ENCODE measurements at places on chromosomes 1 and 21. TPM values are rescaled to one million over a fixed set of nuclear protein-coding genes. Genes with fewer than 3 reads are reported as not detected.

Gene CASQ1
- total RNA-seq = 4.9 TPM

DNA sequence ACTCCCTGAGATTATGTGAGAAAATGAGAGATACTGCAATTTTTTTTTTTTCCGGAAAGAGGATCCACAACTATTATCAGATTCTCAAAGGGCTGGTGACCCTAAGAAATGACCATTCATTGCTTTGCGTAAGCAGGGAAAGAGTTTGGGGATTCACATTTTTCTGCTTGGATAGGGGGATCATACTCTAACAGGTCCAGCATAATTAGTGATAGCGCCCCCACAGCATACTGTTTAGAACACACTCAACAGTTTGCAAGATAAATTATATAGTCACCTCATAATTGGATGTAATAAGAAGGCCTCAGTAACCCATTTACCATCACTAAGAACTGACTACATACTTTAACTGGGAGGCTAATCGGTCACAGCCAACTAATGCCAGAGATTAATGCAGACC is 1.9 kb downstream of the CCT3 start:
- no peak for DNase-seq

DNA sequence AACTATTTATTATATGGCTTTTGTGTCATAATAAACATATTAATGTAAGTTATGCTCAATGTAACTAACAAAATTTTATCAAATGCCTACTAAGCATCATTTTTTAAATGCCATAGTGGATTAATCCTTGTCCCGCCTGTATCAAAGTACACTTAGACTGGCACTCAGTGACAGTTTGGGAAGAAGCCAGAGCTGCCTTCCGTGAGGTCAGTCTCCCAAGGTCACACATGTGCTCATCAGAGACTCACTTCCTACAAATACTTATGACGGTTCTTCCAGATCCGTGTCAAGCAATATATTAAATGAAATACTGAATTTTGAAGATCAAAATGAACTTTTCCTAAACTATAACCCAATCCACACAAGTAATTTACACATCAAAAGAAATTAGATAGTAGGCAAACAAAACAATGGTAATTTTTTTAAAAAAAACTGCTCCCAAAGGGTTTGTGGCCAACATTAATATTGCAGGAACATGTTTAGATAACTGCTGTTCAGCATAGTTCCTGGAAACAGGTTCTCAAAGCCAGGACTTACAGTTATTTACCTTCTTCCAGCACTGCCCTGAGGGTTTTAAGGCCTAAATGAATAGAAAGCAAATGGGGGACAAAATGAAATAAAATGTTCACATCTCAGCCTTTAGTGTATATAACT is 27.2 kb downstream of the WLS start:
- DNase-seq = no peak

DNA sequence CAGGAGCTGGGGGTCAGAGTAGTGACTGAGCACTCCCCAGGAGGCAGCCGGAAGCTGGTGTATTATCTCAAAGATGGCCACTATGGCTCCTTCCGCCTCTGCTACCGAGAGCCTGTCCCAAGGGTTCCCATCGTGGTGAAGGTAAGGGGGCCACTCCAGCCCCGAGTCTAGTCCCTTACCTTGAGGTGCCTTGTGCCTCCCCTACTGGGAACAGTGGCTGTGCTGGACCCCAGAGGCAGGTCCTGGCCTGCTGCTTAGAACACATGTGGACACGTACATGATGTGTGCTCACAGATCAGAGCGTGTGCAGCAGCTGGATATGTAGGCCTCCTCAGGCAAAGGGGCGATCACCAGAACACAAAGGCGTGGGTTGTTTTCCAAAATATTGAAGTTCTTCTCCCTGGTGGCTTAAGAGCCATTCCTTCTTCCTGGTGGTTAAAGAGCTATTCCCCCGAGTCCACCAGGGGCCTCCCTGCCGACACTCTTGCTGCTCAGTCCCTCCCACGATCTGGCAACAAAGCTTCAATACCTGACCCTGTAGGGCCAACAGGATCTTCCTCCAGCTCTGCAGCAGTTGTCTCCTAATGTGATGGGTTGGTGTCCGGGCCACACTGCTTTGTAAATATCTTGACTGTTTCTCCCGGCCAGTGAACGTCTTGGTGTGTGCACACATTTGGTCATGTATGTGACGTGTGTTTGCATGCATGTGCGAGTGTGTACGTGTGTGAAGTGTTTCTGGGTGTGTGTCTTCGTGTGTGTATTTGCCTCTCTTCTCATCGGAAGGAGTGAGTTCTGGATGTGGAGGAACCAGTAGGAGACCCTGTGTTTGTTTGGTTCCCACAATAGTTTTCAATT is 68.4 kb upstream of the TINAGL1 start:
- no peak for DNase-seq

DNA sequence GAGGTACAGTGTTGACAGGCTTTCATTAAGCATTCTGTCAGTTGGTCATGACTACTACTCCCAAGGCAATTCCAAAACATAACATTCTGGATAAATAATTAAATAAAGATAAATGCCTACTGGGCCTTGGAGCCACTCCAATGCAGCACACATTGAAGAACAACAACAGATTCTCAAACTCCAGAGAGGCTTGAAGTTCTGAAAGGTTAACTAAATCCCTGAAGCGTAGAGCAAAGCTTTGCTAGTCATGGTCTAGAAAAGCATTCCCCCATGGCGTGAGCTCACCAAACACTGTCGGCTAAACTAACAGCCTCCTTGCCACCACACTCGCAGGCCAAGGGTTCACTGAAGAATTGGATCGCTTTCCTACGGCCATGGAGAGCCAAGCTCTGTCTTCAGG is 268.0 kb downstream of the ATG4C start:
- DNase-seq = no peak

DNA sequence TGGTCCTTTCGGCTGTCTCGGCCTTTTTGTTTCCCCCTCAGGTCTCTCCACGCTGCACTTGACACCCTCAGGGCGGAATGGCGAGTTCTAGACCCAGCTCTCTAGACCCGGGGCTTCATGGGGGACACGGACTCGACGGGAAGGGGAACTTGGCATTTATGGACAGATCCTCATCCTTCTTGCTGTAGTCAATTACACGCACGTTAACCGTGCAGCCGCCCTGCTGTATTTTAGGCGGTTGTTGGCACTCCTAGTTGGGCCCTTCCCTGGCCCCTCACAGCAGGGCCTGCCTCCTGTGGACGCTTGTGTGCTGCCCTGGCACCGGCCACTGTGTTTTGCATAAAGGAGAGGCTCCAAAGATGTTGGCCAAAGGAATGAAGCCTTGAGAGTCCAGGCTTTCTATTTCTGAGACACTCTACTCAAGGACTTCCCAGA is 558 bp upstream of the BTG3 start:
- no peak for DNase-seq

- no peak for DNase-seq
Observed at GRCh38 chr1:210024996-210025395, 87.0 kb downstream of the SYT14 start.

GRCh38 chr21:33980276-33980916 is 64.8 kb upstream of the ATP5PO start:
- no peak for DNase-seq

Gene LDLRAD2
- not detected for total RNA-seq

DNA sequence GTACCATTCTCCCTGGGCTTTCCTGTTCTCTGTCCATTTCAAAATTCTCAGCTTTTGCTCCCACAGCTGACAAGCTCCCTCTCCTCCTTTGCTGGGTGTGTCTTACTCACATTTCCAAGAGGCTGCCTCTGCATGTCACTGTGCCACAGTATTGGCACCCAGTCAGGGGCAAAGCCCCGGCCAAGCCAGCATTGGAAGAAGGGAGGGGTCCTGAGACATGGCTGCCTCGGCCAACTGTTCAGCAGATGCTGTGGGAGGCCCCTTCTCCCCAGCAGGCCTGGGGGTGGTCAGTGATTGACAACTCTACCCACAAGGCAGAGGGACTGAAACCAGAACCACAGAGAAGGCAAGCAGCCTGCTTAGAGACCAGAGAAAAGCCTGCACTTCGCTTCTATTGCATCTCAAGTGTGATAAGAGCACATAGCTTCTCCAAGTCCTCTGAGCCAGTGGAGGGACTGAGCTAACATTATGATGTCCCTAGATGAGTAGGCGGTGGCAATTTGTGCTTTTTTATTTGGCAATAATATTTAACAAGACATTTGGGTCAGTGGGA is 294.1 kb downstream of the SIPA1L2 start:
- no peak for DNase-seq

DNA sequence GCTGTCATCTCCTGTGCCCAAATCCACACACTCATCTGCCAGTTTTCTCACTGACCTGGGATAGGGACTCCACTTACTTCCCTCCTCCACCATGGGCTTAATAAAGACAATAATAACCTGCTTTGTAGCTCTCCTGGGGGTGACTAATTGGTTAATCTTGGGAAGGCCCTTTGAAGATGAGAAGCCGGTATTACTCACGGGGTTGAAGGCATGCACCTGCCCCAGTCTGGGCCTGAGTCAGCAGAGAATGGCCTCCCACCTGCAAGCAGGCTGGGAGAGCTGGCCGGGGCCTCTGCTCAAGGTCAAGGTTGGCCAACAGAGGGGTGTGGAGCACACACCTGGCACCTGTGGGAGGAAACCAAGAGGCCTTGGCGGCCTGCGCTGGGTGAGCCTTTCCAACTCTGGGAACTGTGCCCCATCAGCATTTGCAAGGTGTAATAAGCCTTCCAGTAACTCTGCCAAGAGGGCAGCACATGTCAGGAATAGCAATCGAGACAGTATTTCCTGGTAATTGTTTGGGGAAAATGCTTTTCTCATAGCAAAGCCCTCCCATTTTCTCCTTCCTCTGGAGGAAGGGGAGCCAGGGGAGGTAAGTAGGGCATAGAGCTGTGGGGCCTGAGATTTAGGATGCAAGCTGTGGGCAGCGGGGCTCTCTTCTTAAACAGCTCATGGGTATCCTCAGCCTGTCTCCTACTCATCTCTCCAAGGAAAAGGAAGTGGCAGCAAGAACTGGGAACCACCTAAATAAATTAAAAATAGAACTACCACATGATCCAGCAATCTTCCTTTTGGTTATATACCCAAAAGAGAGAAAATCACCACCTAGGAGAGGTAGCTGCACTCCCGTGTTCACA is 49.0 kb downstream of the TOMM20 start:
- DNase-seq = no peak

- no peak for DNase-seq
Observed at GRCh38 chr1:209409780-209410179, 173.7 kb upstream of the CAMK1G start.

Gene CRYAA
- not detected for total RNA-seq

- DNase-seq = peak; percentile 78
Observed at GRCh38 chr1:116311756-116312680, 61.0 kb upstream of the ATP1A1 start.

- DNase-seq = no peak
Observed at GRCh38 chr1:23868557-23869016, 497 bp upstream of the FUCA1 start.

GRCh38 chr1:169779150-169779549 is 15.6 kb downstream of the METTL18 start:
- no peak for DNase-seq

Gene C1QC
- total RNA-seq = 172 TPM

GRCh38 chr1:200945111-200945510 is 50.4 kb downstream of the INAVA start:
- DNase-seq = no peak

Gene VSIG8
- total RNA-seq = not detected

GRCh38 chr1:221344693-221345092 is 397.2 kb downstream of the DUSP10 start:
- no peak for DNase-seq

- peak; percentile 96 for DNase-seq
Observed at GRCh38 chr1:28369371-28370238, at the start of gene PHACTR4. TSS of gene PHACTR4 (plus strand) at chr1:28369740. CDS start at chr1:28407448, 37,708 bp downstream.

Gene SLC25A33
- 5.1 TPM for total RNA-seq

GRCh38 chr1:211200311-211200710 is 58.9 kb upstream of the RCOR3 start:
- DNase-seq = no peak

GRCh38 chr1:244992833-244993232 is 128.5 kb upstream of the HNRNPU start:
- DNase-seq = no peak

DNA sequence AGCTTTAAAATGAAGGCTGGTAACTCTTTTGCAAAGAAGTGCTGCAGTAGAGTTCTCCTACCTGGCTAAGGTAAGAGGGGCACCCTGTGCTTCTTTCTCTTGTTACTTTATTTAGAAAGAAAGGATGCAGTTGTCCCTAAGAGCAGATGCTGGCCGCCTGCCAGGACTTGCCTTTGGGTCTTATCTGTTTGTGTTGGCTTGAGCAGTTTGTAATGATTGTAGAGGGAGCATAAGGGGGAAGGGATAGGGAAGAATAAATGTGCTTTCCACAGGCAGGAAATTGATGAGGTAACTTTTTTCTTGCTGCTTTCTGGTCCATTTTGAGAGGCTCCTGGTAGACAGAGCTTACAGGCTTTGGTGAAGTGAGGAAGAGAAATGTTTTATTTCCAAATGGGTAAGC is 229.6 kb downstream of the HHAT start:
- DNase-seq = no peak

DNA sequence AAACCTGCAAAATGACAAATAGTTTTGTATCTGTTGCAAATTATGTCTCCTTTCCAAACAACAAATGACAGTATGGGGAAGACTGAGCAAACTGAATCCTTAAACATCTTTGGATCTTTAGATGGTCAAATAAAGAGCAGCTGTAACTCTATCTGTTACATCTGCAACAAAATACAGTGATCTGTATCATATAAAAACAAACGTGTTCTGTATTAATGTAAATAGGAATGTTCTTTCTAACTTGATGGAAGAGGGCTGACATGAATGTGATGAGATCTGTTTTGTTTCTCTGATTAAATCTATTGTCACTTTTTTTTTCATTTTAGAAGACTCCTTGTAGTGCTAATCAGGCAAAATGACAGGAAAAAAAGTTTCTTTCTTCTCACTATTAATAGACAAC is 159.5 kb downstream of the GPATCH2 start:
- no peak for DNase-seq

DNA sequence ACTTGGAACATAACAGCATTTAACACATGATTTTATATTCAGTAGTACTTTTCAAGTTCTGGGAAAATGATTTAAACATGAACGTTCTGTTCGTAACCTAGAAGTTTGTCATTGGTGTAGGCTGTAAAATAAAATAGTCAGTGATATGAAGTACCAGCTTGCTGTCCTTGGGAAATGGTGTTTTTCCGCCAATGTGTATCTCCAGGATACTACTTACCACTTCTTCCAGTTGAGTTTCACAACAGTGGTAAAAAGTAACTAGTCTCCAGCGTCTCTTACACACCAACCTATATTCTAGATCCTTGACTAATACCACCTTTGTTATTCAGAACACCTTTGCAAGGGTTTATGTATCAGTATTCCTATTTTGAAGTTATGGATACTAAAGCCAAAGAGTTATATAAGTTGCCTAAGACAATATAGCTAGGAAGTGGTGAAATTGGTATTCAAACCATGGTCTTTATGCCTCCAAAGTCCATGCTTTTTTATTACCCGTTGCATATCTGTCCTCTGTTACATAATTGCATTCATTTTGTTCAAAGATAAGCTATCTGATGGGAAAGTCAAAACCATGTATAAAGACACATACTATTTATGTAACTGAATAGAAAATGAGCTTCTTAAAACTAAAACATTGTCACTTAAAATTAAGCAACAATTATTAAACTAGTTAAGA is 43.1 kb downstream of the HOOK1 start:
- DNase-seq = no peak

Data from esophagus muscularis mucosa (tissue), 4 donors.